ENCODE measurements at places on chromosomes 7 and 10.

DNA sequence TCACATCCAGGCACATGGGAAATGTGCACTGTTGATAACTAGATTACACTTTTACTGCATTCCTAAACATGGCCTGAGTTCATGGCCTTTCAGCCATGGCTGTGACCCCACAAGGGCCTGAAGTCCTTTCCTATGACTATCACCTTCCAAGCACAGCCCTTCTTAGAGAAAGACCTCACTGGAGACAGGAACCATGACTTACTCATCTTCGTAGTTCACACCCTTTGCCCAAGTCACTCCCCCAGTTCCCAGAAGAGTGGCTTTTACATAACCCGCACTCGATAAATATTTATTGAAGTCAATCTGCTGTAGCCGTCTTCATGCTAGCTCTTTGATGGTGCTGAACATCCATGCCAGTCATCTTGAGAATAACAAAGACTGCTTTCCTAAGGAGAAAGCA, 632.5 kb upstream of the NRP1 start:
- no peak for DNase-seq

DNA sequence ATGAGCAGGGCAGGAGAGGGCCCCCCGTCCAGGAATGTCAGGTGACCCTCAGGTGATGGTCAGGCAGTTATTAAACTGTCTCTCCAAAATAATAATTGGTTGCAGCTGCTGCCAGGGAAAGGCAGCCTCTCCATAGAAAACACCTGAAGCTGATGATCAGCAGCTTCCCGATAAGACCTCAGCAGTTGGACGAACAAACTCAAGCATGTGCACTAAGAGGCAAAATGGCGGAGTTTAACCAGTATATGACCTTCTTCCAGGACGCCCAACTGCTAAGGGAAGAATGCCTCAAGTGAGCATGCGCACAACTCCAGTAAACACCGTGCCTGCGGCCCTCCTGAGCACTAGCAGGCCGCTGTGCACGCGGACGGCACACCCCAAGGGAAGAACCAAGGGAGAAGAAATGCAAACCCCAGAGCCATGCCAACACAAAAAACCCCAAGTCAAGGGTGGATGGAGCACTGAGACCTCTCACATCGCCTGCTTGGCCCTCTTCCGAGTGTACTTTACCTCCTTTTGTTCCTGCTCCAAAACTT, 38.9 kb upstream of the ADARB2 start:
- DNase-seq: no peak

GRCh38 chr10:70331160-70331485, 47.3 kb upstream of the NPFFR1 start:
- DNase-seq: no peak

DNA sequence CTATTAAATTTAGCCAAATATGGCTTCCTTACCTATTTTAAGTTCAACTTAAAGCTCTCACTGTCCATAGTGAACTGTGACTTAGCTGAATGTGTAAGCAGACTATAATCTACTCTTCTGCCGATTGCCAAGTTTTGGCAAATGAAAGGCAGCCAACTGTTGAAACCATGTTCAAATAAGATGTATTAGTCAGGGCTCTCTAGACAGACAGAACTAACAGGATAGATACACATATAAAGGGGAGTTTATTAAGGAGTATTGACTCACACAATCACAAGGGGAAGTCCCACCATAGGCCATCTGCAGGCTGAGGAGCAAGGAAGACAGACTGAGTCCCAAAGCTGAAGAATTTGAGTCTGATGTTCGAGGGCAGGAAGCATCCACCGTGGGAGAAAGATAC, 837.7 kb upstream of the AUTS2 start:
- DNase-seq: no peak

- DNase-seq: no peak
Observed at GRCh38 chr10:27188897-27189296, 33.7 kb downstream of the MASTL start.

DNA sequence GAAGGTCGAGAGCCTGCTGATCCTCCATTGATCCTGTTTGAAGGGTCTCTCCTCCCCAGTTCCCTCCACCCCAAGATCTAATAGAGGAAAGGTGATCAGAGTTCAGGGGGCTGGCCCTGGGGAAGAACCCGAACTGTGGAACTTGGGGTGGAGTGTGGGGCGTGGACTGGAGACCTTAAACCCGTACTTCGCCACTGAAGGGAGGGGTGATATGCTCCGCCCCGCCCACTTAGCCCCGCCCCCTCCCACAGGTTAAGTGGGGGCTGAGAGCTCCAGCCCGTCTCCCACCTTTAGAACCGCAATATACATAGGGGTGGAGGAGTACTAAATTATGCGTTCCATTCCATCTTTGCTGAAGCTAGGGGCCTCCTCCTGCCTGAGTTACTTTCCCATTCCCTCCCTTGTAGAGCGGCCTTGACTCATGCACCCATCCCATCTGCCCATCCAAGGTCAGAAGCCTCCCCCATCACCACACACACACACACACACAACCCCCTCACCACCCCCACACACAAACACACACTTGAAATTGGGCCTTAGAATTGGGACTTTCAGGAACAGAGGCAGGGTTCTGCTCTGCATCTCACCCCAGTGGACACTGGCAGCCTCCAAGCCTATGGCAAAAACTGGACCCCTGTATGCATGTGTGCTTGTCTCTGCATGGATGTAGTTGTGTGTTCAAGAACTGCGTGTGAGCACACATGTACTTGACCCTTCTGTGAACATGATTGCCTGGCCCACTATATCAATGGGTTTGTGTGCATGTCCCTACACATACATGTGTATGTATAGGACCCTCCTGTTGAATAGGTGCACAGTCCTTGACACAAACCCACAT, 991 bp downstream of the SEMA4G start:
- no peak for DNase-seq
